ENCODE measurements at places on chromosomes 16 and 17. TPM values are rescaled to one million over a fixed set of nuclear protein-coding genes. Genes with fewer than 3 reads are reported as not detected.

MARVELD3 gene
- not detected for total RNA-seq

DNASE1L2 gene
- total RNA-seq: 0.77 TPM

EIF3C gene
- total RNA-seq: 231 TPM

CCT6B gene
- total RNA-seq: 4.1 TPM

RPH3AL gene
- 9.9 TPM for total RNA-seq

CCL2 gene
- not detected for total RNA-seq

RNF112 gene
- 5.1 TPM for total RNA-seq

DNA sequence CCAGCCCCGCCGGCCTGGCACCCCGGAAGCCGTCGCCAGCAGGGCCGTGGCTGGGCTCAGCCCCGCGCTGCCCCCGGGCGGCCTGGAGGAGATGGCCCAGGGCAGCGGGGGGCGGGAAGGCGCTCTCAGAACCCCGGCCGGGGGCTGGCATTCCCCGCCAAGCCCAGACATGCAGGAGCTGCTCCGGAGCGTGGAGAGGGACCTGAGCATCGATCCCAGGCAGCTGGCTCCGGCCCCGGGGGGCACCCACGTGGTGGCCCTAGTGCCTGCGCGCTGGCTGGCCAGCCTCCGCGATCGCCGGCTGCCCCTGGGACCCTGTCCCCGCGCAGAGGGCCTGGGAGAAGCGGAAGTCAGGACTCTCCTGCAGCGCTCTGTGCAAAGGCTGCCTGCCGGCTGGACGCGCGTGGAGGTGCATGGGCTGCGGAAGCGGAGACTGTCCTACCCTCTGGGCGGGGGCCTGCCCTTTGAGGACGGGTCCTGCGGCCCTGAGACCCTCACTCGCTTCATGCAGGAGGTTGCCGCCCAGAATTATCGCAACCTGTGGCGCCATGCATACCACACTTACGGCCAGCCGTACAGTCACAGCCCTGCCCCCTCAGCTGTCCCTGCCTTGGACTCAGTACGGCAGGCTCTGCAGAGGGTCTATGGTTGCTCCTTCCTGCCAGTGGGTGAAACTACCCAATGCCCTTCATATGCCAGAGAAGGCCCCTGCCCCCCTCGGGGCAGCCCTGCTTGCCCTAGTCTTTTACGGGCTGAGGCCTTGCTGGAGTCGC is 551 bp downstream of the WDR81 start:
- DNase-seq: no peak

DNA sequence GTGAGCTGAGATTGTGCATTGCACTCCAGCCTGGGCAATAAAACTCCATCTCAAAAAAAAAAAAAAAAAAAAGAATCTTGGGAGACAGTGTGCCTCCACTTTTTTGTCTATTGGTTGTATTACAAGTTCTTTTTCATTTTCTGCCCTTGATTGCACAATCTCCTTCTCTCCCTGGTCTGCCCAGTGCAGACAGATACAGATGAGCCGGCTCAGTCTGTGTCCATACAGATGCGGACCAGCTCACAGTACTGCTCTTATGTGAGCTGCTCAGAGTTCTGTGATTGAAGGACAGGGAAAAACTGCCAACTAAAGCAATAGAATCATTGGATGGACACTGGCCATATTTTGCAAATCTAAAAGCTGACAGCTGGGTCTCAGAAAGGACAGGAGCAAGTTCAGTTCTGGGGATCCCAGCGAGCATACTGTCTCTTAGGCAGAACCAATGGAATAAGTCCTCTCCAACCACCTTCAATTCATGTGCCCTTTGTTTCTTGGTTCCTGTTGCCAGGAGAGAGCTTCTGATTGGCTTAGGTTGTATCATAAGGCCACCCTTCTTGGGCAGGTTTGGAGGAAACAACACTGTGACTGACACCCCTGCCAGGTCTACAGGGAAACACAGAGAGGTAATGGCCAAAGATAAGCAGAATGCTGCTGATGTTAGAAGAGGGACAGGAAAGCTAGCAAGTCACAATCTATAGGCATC is 495.6 kb upstream of the HSBP1 start:
- DNase-seq: no peak

- peak; percentile 14 for DNase-seq
Measured at GRCh38 chr16:24609740-24610415, 70.5 kb downstream of the RBBP6 start.

DNA sequence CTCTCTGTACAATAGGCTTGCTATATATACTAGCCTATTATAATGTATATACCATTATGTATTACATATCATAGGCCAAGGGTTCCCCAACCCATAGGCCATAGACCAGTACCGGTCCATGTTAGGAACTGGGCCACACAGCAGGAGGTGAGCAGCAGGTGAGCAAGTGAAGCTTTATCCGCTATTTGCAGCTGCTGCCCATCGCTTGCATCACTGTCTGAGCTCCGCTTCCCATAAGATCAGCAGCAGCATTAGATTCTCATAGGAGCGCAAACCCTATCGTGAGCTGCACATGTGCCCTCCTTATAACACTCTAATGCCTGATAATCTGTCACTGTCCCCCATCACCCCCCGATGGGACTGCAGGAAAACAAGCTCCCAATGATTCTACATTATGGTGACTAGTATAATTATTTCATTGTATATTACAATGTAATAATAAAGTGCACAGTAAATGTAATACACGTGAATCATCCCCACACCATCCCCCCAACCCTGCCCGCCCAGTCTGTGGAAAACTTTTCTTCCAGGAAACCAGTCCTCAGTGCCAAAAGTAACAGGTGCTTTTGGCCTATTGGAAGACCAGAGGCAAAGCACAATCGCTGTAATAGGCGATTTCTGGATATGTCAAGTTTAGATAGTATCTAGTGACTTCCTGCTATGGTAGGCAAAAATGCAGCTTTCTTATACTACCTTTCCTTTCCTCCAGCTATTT is 84.1 kb downstream of the MYH11 start:
- no peak for DNase-seq

GRCh38 chr17:43784068-43784467 is 3.8 kb downstream of the CFAP97D1 start:
- DNase-seq: no peak

GRCh38 chr16:30041841-30042240 is 10.8 kb upstream of the TLCD3B start:
- peak; percentile 57 for DNase-seq

GRCh38 chr16:30986129-30986991 is 1.4 kb downstream of the HSD3B7 start:
- DNase-seq: no peak

GRCh38 chr16:23062524-23062923 is 86.7 kb downstream of the USP31 start:
- DNase-seq: no peak

GRCh38 chr17:50615828-50616227 is 18.9 kb upstream of the ABCC3 start:
- DNase-seq: no peak
